ENCODE measurements at places on chromosomes 12 and 14. TPM values are rescaled to one million over a fixed set of nuclear protein-coding genes. Genes with fewer than 3 reads are reported as not detected.
A peak's percentile ranks its signal among the peaks of the same experiment; 100 is the strongest.

DNA sequence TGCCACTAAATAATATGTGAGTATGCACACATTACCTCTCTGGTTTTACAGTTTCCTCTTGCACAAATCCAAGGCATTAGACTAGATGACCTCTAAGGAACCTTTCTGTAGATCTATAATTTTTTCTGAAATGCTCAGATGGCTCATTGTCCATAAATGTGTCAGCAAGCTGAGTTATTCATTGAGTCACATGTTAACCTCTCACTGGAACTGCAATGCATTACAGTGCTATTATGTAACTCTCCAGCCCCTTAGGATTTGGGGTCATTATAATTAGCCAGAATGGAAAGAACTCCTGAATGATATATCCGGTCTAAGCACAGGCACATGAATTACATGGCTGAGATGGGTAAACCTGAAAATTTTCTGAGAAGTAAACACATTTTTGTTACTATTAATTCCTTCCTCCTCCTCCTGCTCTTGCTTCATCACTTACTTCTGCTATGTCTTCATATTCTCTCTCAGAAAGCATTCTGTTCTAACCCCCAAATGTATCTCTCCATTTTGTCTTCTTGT, 20.3 kb upstream of the DRAM1 start:
- no peak for DNase-seq

- no peak for DNase-seq
Measured at GRCh38 chr12:106418970-106419369, 61.4 kb downstream of the POLR3B start.

DNA sequence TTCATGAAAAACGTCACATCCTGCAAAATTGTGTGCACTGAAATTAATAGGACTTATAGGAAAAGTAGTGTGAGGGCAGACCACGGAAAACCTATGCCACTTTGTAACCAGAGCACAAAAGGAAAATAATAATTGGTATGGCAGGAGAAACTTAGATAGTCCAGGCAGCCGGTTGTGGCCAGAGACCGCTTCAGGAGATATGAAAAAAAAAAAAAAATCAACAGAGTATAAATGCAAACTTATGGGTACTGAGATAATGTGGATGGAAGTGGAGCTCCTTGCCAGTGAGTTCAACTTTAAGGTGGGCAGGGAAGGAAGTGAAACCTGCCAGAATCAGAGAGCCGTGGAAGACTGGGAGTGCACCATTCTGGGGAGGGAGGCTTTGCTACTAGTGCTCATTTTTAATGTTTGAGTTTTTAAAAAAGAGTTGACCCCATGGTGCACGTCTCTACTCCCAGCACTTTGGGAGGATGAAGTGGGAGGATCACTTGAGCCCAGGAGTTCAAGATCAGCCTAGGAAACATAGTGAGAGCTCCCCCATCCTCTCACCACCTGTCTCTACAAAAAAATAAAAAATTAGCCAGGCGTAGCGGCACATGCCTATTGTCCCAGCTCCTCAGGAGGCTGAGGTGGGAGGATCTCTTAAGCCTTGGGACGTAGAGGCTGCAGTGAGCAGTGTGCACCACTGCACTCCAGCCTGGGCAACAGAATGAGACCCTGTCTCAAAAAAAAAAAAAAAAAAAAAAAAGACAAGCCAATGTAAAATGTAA, 34.3 kb upstream of the METAP2 start:
- DNase-seq = no peak

DNA sequence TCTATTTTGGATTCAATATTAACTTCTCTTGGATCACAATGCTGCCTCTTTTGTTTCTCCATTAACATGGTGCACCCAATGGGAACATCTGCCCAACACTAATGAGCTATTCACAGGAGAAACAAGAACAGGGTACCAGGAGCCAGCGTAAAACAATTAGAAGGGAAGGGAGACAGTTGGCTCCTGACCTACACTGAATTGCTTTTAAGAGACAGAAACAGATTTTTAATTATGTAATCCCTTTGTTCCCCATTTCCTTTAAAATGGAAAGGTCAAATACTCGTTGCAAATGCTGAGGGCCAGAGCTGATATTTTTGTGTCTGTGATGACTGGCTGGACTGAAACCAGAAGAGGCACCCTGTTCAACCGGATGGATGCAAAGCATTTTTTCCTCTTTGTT, 108.3 kb downstream of the SEC23A start:
- DNase-seq = no peak

- DNase-seq = no peak
Measured at GRCh38 chr12:88802096-88802706, 221.9 kb upstream of the KITLG start.

DNA sequence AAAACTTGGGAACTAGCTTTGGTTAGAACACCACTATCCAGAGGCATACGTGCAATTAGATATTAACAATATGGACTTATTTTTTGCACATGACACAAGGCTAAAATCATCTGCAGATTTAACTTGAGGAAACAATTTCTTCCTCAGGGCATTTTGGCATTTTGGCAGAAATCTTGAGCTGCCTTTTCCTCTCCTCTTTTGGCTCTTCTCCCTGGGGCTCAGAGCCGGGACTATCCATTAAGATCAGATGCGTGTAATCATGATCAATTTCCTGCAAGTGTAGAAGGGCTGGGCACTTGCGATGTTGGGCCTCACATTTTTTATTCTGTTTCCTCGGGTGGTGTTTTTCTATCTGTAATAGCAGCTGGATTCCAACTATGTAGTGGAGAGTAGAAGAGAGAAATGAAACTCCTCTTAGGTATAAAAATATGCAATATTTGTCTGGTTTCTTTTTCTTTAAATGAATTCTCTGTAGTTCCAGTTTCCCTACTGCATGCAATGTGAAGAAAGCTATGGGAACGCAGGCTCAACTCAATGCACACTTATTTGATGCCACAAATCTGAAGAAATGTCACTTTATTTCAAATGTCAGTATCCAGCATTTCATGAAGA, 1010.8 kb downstream of the FLRT2 start:
- DNase-seq = no peak

DNA sequence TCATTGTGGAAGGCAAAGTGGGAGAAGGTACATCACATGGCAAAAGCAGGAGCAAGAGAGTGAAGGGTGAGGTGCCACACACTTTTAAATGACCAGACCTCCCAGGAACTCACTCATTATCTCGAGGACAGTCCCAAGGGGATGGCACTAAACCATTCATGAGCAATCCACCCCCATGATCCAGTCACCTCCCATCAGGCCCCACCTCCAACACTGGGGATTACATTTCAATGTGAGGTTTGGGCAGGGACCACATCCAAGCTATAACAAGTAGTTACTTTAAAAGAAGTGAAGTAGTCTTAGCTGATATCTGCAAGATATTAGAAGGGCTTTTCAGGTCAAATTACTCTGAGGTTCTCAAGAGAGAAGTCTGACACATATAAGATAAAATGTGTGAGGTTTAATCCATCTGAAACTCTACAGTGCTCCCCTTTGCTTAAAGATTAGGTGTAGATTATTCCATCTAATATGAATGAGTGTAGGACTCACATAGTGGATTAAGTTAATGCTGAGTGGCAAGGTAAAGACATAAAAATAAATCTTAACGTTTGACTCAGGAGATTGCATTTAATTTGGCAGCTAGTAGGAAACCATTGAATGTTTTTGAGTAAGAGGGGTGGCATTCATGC, 130.8 kb downstream of the TMX1 start:
- no peak for DNase-seq

- no peak for DNase-seq
Measured at GRCh38 chr14:67917006-67917405, 97.4 kb downstream of the RAD51B start.

DNA sequence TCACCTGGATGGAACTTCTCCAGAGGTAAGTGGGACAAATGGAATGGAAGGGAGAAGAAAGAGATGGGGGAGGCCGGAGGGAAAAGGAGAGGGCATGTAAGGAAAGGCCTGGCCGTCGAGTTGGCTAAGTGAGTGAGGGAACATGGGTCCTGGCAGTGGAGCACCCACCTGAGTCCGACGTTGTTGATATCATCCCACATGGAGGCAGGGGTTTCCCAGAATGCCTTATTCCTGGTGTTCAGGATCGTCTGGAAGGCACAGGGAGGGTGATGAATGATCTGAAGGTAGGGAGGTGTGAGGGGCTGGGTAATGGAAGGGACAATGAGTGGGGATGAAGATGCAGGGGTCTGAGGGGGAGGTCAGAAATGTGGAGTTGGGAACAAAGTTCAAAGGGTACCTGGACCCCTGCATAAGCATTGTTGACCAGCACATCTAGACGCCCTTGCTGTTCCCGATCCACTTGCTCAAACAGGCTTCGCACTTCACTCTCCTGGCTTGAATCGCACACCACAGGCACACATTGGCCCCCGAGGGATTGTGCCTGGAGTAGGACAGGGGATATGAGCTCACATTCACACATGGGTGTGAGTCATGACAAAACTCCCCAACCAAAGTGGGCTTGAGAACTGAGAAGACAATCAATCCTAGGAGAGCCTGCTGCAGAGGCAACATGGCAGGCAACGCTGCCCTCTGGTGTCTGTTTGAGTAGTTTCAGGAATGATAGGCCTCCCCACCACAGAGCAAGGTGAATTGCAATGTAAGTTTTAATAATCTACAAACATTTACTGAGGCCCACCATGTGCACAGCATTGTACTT, 3.0 kb downstream of the DHRS1 start:
- DNase-seq = peak; percentile 40

- no peak for DNase-seq
Measured at GRCh38 chr14:94387051-94388026, 1.1 kb downstream of the SERPINA1 start.

- no peak for DNase-seq
Measured at GRCh38 chr14:47332106-47332505, 343.3 kb downstream of the MDGA2 start.

- DNase-seq = no peak
Measured at GRCh38 chr12:32039347-32039746, 67.3 kb upstream of the BICD1 start.

DNA sequence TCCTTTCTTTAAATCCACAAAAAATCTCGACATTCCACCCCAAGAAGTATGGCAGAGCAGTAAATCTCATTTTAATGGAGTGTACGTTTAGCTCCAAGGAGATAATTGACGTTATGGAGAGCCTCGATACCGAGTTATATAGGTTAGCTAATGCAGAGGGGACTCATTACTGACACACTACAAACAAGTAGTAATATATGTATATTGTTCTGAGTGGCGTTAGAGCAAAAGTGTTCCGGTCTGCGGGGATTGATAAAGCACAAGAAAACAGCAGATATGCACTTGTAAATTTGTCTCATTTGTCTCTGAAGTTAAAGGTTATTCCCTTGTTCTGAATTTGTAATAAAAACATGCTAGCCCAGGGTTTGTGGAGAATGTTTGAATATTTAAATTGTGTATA, 84.1 kb downstream of the BCL11B start:
- no peak for DNase-seq

GRCh38 chr14:26527095-26527494, 70.7 kb downstream of the NOVA1 start:
- no peak for DNase-seq

GRCh38 chr12:130754234-130754901, 38.3 kb upstream of the RIMBP2 start:
- DNase-seq = no peak

GRCh38 chr12:80032946-80033345, 66.4 kb upstream of the OTOGL start:
- DNase-seq = no peak

DNA sequence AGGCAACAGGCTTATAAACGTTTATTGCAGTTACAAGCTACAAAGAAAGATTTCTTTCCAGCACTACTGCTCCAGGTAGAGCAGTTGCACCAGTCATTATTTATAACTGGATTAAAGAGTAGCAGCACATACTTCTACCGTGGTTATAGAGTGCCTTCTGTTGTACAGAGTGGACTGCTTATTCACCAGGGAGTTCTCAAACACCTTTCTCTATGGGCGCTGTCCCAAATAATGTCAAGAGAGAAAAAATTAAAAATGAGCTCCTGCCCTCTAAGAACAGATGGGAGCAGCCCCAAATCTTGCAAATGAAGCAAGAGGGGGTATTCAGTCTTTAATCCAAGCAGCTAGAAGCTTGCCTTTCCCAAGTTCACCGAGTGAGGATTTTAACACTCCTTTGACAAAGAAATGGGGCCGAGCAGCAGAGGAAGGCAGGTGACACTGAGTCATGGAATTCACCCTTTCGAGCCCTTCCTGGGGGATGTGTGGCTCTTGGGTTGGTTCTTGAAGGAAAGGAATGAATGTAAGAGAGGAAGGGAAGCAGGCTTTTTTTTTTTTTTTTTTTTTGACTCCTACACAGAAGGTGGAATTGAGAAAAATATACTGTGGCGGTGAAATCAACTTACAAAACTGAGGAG, 181.2 kb downstream of the PRKCH start:
- DNase-seq = no peak

GRCh38 chr12:19937161-19937560, 431.2 kb upstream of the PDE3A start:
- DNase-seq = no peak

GRCh38 chr14:61588419-61588901, 106.9 kb upstream of the HIF1A start:
- DNase-seq = no peak

GRCh38 chr12:52221912-52222457, 11.1 kb upstream of the KRT7 start:
- DNase-seq = no peak

GRCh38 chr12:71158361-71158882, 623 bp upstream of the TSPAN8 start:
- no peak for DNase-seq

- DNase-seq = peak; percentile 85
Measured at GRCh38 chr14:99035712-99036610, 236.0 kb downstream of the BCL11B start.

DNA sequence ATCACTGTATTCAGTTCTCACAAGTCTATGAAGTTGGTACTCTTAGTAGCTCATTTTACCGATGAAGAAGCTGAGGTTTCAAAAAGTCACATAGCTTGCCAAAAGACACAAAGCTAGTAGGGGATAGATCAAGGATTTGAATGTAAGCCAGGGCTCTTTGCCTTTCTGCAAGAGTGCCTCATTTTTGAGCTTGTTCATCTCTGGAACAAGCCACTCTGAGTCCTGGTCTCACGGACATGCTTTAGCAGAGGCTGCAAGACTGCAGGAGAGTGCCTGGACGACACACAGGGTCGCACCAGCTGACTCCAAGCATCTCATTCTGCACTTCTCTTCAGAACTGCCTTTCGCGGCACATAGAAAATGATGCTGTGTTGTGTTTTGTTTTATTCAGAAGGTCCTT, 3.7 kb downstream of the NUAK1 start:
- DNase-seq = no peak

- DNase-seq = no peak
Measured at GRCh38 chr14:60977847-60978246, 3.0 kb downstream of the TRMT5 start.

Gene GPHB5
- total RNA-seq = not detected

Gene OR6C2
- total RNA-seq = not detected

Gene MAP3K12
- total RNA-seq = 36.8 TPM

Gene OR4N5
- not detected for total RNA-seq

Gene FGF6
- not detected for total RNA-seq

Gene PTPN21
- total RNA-seq = 32.5 TPM

Gene NTS
- total RNA-seq = not detected

Gene RFX4
- not detected for total RNA-seq

Gene ENDOU
- total RNA-seq = 0.49 TPM

Gene ANKS1B
- 45.5 TPM for total RNA-seq

Gene SERPINA10
- 0.28 TPM for total RNA-seq

Gene KITLG
- total RNA-seq = 19.4 TPM

Gene CLEC1A
- 5.1 TPM for total RNA-seq

Measured in thoracic aorta (tissue), 2 donors.